Left forelimb (tissue), 1 donor: ENCODE measurements at places on chromosomes 1 and 21.

DNA sequence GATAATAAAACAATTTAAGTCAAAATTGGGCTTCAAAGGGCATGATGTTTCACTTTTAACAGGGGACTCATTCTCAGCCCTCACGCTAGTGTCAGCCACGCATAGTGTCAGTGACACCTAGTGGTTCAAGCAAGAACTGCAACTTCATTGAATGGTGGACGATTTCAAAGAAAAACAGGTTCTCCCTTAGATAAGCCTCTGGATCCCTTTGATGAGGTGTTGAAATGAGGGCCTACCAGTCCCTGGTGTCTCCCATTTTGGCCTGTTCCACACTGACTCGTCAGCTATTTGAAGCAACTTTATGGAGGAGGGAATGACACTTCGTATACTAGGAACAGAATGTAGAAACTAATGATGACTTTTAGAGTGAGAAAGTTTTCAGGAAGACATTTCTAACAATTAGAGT, 56.2 kb downstream of the FCRL5 start:
- no peak for DNase-seq

DNA sequence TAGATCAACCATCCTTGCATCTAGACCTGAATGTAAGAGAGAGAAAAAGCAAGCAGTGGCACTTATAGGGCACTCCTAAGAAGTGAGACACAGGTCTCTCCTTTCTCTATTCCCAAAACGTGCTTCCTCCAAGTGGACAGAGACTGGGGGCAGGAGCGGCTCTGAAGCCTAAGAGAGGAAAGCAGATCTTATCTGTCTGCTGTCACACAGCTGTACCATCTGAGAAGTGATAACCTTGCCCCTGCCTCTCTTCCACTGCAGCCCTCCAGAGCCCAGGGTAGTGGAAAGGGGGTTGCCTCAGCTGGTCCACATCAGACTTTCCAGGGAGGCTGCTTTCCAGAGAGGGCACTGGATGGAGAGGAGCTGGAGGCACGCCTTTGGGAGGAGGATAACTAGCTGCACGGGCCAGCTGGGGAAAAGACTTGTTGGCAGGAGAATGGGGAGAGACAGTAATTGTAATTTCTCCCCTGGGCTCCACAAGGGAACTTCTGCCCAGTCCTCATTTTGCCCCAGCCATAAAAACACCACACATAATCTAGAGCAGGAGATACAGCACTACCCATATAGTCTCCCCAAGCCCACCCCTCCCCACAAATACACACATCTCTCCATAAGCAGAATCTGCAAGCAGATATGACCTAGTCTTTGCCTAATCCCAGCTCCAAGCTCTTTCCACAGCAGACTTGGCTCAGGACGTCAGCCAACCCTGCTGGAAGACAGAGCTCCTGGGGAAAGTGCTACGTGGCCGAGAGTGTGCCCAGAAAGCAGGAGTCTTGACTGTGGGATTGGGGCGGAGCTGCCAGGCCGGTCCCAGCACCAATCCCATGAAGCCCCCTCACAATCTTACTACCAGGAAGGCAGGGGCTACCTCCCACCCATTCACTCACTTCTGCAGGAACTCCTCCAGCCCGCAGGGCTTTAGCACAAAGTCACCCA, 31.2 kb downstream of the PIK3C2B start:
- DNase-seq, result no peak

DNA sequence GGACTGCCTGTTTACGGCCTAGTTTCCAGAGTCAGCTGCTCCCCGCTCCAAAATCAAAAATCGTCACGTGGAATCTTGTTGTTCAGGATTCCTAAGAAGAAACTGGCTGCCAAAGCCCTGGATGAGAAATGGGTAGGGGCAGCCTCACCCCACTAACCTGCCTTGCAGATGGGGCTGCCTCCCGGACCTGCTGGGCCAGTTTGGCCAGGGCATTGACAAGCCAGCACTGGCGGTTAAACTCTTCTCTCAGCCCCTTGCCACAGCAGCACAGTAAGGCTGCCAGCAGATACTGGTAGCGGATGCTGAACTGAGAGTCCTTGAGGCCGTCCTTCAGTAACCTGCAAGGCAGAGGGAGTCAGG, 31.6 kb upstream of the PPP1R15B start:
- no peak for DNase-seq

DNA sequence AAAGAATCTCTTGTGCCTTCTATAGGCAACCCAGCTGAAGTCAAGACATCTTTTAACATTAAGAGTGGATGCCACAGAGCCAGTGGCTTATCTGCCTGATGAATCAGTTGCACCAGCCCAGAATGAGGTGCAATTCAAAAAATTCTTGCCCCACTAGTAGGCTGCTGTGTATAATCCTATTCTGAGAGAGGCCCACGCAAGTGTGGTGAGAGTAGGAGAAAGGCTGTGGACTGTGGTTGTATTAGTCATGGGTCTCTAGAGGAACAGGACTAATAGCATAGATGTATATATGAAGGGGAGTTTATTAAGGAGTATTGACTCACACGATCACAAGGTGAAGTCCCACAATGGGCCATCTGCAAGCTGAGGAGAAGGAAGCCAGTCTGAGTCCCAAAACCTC, 216.4 kb downstream of the LTN1 start:
- DNase-seq, result no peak

DNA sequence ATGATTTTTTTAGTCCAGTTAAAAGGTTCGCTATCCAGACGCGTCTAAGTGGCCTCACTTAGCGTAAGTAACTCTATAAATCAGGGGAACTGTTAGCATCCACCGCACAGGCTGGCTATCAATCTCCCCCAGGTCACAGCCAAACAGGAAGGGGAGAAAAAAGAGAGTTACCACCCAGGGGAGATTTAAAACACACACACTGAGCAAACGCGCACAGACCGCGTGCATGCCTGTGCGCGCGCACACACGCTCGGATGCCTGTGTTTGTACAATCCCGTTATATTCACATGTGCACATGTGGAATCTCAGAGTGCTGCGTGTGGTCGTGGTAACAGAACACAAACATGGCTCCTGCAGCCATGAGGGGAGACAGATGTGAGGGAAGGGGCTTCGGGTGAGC, 125.4 kb downstream of the CASZ1 start:
- DNase-seq, result no peak

DNA sequence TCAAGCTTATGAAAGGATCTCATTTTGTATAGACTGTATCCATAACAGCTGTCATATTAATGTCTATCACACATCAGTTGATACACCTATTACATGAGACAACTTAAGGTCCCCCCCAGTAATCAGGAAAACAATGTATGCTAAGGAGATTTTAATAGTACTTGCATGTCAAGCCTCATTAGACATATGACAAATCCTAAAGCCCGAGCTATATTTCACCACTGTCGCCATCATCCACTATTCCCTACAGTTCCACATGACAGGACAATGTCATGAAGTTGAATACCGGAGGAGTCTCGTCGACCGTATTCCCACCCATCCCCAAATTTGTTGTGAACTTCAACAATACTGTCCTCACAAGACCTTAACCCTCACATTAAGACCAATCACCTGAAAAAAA, 3.4 kb downstream of the HMGN1 start:
- DNase-seq, result no peak
